EL (cell line): ENCODE measurements at places on chromosomes 6 and 20.

DNA sequence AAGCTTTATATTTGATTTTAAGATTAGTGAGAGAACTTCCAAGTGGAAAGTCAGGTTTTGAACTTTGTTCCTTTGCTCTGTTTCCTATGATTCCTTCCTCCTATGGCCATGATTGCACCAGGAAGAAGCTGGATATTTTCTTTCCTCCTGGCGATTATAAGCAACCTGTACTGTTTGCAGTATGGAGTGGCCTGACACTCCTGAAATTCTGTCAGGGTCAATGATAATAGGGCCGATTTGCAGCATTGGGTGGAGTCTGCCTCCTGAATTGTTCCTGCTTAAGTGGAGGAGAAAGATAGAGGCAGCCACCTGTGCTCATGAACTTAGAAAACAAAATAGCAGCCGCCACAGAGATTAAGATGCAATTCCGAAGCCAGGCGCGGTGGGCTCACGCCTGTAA lies 9.8 kb upstream of the FAM217A start:
- no peak for DNase-seq

DNA sequence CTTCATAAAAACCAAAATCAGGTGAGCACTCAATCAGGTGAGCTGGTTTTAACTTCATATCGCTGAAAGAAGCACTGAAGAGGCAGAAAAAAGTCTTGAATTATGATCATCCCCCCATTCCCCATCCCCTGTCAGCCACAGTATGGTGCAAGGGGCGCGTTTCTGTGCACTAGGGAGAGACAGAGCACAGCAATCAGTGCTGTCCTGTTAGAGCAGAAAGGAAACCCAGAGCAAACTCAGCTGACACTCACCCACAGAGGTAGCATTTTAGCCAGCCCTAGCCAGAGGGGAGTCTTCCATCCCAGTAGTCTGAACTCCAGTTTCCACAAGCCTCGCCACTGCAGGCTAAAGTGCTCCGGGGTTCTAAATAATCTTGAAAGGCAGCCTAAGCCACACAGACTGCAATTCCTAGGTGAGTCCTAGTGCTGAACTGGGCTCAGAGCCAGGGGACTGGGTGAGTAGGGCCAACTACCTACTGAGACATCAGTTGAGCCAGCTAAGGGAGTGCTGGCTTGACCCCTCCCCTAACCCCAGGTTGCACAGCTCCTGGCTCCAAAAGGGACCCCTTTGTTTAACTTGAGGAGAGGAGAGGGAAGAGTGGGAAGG lies 1352.6 kb upstream of the GJE1 start:
- no peak for DNase-seq

GRCh38 chr6:117907601-117908245 lies 659 bp downstream of the SLC35F1 start:
- DNase-seq: no peak

- no peak for DNase-seq
Observed at GRCh38 chr6:65908065-65908464, 201.0 kb upstream of the EYS start.

DNA sequence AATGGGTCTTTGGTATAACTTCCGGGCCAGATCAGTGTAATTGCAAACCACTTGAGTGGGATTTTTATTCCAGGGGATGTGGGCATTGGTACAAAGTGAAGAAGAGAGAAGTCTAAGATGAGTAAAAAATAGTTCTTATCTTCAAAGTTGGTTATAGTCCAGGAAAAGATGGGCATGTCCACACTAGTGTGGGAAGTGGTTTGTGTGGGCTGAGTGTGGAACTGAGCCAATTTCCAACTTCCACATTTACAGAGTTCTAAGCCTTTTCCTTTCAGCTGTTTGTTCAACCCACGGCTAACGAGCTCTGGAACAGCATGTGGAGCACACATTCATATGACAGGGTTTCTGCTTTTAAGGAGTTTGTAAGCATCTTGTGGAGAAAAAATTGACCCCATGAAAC lies 72.3 kb upstream of the IFNGR1 start:
- peak; percentile 46 for DNase-seq
